Activated T-cell treated with anti-CD3 and anti-CD28 coated beads, Interleukin-2, amount 50 U/mL, for 4 hours (primary cell): ENCODE measurements at places on chromosomes 13 and 19. TPM values are rescaled to one million over a fixed set of nuclear protein-coding genes. Genes with fewer than 3 reads are reported as not detected.

Gene TBC1D17
- total RNA-seq = 30.5 TPM

Gene PRODH2
- total RNA-seq = not detected

DNA sequence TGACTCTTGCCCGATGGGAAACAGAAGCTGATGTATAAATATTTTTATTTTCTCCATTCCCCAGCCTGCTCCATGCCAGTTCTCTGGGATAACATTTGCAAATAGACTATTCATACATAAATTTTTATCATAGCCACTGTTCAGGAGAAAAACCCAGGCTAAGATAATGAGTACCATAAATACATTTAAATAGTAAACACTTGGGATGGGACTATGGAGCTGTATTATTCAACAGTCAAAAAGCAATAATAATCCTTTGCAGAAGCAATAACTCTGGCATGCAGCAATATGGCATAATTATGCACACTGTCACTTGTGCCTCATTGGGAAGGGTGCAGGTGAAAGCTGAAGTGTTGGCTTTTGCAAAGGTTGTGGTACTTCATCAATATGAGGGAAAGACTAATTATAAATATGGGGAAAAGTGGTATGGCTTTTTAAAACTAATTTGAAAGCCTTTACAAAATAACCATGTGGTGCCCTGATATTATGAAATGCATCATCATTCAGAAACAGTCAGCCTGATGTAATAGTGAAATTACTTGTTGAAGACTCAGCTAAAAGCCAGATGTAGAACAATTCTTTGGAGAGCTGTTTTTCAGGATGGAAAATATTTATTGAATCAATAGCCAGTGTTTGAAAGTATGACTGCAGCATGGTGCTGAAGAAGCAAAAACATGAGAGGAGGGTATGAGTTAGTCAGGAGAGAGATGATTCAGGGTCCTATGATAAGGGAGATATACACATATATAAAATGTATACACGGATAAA, 2476.7 kb downstream of the PCDH9 start:
- no peak for DNase-seq

- DNase-seq = no peak
These were observed 87.2 kb upstream of the TNFSF11 start for GRCh38 chr13:42486711-42487198.

DNA sequence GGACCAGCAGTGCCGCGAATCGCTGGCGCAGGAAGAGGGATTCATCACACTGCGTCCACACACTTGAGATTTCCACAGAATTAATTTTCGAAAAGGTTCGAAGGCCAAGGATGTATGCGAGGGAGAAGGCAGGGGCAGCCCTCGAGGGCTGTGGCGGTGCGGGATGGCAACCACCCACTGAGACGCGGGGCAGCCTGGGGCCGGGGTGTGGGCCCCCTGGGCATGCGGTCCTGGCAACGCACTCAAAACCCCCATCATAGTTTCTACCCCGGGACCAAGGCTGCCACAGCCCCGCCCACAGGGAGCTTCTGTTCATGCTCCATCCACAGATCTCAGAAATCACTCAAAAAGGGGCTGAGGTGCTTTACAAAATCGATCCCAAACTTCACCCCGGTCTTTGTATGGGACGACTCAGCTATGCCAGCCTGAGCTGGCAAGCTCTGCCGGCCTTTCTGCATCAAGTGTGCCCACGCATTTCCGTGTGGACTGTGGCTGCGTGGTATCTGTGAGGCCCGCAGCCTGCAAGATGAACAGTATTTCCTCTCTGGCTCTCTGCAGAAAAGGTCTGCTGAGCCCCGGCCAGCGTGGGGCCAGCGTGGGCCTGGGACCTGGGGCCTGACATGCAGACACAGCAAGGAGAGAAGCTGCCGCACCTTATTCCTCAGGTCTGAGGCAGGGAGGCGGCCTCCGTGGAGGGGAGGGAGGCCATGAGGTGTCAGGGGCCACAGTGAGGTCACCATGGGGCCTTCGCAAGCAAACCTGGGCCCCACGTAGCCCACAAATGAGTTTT, 19.2 kb downstream of the ZNF787 start:
- DNase-seq = no peak

DNA sequence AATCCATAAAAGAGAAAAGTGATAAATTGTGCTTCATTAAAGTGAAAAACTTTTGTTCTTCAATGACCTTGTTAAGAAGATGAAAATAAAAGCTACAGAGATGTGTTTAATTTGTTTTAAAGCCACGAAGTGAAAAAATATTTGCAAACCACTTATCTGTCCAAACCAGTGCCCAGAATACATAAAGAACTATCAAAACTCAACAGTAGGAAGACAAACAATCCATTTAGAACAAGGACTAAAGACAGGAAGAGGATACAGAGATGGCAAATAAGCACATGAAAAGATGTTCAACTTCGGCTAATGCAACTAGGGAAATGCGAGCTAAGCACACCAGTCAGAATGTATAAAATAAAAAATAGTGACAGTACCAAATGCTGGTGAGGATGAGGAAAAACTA, 15.0 kb downstream of the GJB6 start:
- DNase-seq = no peak

DNA sequence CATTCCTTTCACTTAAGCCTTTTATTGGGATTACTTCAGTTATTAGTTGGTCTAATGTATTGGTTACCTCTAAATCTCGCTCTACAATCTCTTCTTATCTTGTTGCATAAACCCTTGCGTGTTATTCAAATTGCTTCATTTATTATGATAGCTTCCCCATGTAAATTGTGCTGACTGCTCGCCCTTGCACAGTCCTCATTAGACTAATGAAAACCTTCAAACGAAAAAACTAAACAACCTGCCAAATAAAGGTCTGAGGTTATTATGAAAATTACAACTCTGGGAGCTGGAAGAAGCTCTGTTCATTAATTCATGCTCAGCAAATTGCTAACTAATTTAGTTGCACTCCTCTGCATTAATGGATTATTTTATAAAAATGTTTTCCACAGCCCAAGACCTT, 320.1 kb downstream of the DACH1 start:
- no peak for DNase-seq

Gene ZNF723
- not detected for total RNA-seq

DNA sequence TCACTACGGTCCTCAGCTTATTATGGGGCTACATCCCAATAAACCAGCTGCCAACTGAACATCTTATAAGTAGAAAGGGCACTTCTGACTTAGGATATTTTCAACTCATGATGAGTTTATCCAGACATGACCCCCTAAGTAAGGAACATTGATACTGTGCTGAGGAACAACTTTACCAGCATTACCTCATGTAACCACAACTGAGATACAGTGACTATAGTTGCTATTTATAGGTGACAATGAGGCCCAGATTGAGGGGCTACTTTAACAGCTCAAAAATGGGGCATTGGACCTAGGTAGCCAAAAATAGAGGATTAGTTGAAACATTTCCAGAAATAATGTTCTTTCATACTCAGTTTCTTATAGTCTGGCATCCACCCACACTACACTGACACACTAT, 26.8 kb downstream of the SKA3 start:
- DNase-seq = no peak

Gene SELENOV
- total RNA-seq = not detected

GRCh38 chr19:13978351-13979243, 26.3 kb downstream of the DCAF15 start:
- no peak for DNase-seq

GRCh38 chr13:103883698-103884097, 817.5 kb upstream of the SLC10A2 start:
- no peak for DNase-seq

- DNase-seq = no peak
These were observed 13.3 kb upstream of the ACP7 start for GRCh38 chr19:39070888-39071287.
